ENCODE measurements at places on chromosomes 5 and 9.
A peak's percentile ranks its signal among the peaks of the same experiment; 100 is the strongest.

DNA sequence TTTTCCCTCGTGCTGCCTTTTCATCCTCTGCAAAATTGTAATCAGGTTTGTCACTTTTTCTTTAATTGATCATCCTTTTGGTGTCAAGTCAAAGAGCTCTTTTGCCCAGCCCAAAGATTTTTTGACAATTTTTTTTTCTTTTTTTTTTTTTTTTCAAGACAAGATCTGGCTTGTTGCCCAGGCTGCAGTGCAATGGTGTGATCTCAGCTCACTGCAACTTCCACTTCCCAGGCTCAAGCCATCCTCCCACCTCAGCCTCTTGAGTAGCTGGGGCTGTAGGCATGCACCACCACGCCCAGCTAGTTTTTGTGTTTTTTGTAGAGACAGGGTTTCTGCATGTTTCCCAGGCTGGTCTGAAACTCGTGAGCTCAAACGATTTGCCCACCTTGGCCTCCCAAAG, 36.7 kb downstream of the CDK7 start:
- DNase-seq: peak; percentile 62

- DNase-seq: no peak
Observed at GRCh38 chr5:40041452-40041851, 616.7 kb upstream of the DAB2 start.

GRCh38 chr9:136013524-136014034, 52.4 kb upstream of the UBAC1 start:
- no peak for DNase-seq

- DNase-seq: no peak
Observed at GRCh38 chr9:128548876-128549275, 3.5 kb upstream of the SPTAN1 start.

- peak; percentile 51 for DNase-seq
Observed at GRCh38 chr9:111966861-111967291, 70.3 kb downstream of the UGCG start.

GRCh38 chr9:68940573-68940972, 73.3 kb downstream of the PRKACG start:
- DNase-seq: no peak

- no peak for DNase-seq
Observed at GRCh38 chr9:117678871-117679270, 25.3 kb upstream of the TLR4 start.

All from fibroblast of skin of right quadriceps (primary cell).